Naive B cell (primary cell): ENCODE measurements at places on chromosomes 11 and 22. TPM values are rescaled to one million over a fixed set of nuclear protein-coding genes. Genes with fewer than 3 reads are reported as not detected.
A peak's percentile ranks its signal among the peaks of the same experiment; 100 is the strongest.

DNA sequence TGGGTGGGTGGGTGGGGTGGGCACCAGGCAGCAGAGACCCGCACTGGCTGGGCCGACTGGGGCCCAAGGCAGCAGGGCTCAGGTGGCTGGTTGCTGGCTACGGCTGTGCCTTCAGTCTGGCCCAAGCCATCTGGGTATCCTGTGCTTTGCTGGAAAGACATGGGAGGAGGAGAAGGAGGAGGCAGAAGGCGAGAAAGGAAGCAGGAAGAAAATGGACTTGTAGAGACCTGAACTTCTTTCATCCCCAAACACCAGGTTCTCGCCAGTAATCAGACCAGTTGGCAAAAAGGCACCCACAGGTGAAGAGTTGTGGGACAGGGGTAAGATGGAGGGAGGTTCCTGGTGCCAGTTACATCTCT, 78.8 kb downstream of the IGLL1 start:
- no peak for DNase-seq

DNA sequence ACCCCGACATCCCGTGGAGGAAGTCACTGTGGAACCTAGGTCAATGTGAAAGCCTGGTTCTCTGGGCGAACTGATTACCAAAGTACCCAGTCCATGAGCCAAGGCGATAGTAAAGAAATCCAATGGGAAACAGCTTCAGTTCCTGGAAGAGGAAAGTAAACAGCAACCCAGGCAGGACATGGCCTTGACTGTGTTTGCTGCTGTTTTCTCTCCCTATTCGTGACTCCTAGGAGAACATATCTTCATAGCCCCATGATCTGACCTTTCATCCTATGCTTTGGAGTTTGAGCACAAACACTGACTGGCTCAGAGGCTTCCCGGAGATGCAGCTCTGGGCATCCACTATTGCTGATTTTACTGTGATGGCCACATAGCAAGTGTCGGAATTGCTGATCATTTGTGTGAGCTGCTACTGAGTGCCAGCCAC, 45.1 kb downstream of the LRFN4 start:
- DNase-seq = no peak

The RIMBP3B gene
- polyA plus RNA-seq = not detected

- DNase-seq = no peak
Measured at GRCh38 chr11:121300972-121301699, 8.6 kb downstream of the SC5D start.

The IGLL1 gene
- not detected for polyA plus RNA-seq

DNA sequence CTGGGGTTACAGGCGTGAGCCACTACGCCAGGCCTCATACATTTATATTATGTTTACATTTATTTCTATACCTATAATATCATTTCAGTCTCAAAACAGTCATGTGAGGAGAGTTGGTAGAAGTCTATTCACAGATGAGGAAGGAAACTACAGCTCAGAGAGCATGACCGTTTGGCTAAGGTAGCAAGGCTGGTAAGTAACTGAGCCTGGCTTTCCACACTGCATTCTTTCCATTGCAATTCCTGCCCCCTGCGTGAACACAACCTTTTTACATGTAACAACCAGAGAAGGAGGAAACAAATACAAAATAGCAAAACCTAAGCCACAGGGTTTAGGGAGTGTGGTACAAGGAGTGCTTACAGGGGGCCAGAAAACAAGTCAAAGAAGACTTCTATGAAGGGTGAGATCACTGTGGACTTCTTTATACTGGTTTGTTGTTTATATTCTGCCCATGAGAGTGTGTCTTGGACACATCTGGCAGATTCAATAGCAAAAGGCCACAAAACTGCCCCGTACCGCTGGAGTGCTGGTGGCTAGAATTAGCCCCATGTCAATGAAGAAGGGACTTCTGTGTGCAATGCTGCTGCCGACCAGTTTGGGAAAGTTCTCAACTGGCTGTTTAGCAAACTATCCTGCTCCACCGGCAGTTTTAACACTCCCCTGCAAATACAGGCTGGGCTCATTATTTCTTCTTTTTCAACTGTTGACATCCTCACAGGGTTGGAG, 19.0 kb downstream of the MICAL3 start:
- DNase-seq = peak; percentile 77

GRCh38 chr11:20025332-20025840, 134.9 kb downstream of the DBX1 start:
- no peak for DNase-seq

The SLC35F2 gene
- 20.6 TPM for polyA plus RNA-seq
